ENCODE measurements at places on chromosomes 12 and 14. TPM values are rescaled to one million over a fixed set of nuclear protein-coding genes. Genes with fewer than 3 reads are reported as not detected.

GRCh38 chr12:92233346-92234015 is 87.8 kb upstream of the BTG1 start:
- H3K27me3 ChIP-seq, result no peaks in the 10 kb centered on the region
- no peaks in the 10 kb centered on the region for H3K36me3 ChIP-seq
- no peak overlapping the region for H3K27ac ChIP-seq

- no peak overlapping the region for H3K4me3 ChIP-seq
- no peaks in the 10 kb centered on the region for H3K36me3 ChIP-seq
- no peak for DNase-seq
- no peak overlapping the region for H3K27ac ChIP-seq
Observed at GRCh38 chr14:51521764-51522163, 129.9 kb upstream of the FRMD6 start.

Gene CINP
- 32.1 TPM for total RNA-seq

Gene DNAJC22
- total RNA-seq, result 2.7 TPM

Gene PTCSC3
- not detected for total RNA-seq

Gene C12orf50
- not detected for total RNA-seq
